Heart left ventricle (tissue), 16 donors: ENCODE measurements at places on chromosomes 3 and 15.
A peak's percentile ranks its signal among the peaks of the same experiment; 100 is the strongest.

GRCh38 chr3:13119471-13120220 is 46.4 kb upstream of the IQSEC1 start:
- DNase-seq, result no peak

DNA sequence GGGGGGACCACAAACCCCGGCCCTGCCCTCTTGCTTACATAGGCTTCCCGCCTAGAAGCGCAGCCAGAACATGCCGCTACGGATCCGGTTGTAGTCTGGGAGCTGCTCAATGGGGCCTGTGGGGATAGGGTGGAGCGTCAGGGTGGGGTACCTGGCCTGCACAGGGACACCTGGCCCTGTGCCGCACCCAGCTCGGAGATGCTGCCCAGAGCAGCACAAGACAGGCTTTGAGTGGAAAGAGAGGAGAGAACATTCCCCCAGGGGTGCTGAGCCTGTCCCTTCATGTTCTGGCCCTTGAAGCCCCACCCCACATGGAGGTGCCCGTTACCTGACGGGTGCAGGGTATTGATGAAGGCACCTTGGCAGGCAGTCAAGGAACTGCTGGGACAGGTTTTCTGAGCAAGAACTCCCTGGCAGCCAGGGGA is 4.0 kb upstream of the COL7A1 start:
- DNase-seq, result no peak

GRCh38 chr3:172155897-172156585 is 116.7 kb downstream of the FNDC3B start:
- DNase-seq, result no peak

DNA sequence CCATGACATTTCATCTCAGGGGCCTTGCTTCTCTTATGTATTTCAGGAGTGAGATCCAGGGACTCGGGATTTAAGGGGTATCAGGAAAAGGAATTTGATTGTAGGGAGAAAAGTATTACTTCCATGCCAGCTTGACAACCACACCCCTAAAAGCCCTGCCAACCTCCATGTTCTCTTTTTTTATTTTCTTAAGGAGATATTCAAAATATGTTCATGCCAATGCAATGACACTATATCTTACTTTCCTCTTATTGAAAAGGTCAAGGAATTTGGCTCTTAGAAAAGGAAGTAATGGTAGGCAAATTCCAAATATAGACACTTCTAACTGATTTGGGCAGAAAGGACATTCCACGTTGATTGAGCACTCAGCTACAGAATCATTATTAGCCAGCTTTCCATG is 407.5 kb upstream of the NECTIN3 start:
- no peak for DNase-seq

DNA sequence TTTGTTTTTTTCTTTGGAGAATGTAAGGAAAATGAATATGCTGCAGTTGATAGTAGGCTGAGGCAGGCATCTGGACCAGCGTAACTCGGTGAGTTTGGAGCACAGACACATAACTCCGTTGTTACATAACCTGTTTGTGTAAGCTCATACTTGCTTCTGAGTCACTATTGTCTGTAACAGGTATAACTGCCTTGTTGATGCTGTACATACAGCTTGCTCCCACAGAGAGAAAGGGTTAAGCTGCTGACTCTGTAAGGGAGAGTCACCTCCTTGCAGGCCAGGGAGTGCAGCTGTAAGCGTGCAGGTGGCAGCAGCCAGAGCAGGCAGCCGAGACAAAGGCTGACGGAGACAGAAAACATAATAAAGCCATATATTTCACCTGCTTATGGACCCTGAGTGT is 20.4 kb downstream of the RETNLB start:
- no peak for DNase-seq

GRCh38 chr15:39183164-39183881 is 397.6 kb upstream of the THBS1 start:
- no peak for DNase-seq

GRCh38 chr3:56610669-56611335 is 53.8 kb downstream of the CCDC66 start:
- DNase-seq, result peak; percentile 23

GRCh38 chr3:189325454-189325853 is 153.7 kb downstream of the TPRG1 start:
- no peak for DNase-seq

DNA sequence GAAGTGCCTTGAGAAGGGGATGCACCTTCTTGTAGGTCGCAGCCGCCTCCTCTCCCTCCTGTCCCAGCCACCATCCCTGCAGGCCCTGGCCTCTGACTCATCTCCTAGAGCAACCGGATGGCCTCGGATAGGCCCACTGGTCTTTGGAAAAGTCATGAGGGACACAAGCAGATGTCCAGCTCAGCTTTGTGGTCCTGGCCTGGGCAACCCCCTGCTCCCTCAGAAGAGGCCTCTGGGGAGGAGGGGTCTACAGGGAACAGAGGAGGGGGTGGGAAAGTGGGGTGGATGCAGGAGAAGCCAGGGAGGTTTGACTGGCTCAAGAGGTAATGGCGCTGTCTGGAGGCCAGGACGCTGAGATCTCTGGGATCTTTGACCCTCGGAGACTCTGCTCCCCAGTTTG is 259.2 kb upstream of the TLE3 start:
- DNase-seq, result no peak

DNA sequence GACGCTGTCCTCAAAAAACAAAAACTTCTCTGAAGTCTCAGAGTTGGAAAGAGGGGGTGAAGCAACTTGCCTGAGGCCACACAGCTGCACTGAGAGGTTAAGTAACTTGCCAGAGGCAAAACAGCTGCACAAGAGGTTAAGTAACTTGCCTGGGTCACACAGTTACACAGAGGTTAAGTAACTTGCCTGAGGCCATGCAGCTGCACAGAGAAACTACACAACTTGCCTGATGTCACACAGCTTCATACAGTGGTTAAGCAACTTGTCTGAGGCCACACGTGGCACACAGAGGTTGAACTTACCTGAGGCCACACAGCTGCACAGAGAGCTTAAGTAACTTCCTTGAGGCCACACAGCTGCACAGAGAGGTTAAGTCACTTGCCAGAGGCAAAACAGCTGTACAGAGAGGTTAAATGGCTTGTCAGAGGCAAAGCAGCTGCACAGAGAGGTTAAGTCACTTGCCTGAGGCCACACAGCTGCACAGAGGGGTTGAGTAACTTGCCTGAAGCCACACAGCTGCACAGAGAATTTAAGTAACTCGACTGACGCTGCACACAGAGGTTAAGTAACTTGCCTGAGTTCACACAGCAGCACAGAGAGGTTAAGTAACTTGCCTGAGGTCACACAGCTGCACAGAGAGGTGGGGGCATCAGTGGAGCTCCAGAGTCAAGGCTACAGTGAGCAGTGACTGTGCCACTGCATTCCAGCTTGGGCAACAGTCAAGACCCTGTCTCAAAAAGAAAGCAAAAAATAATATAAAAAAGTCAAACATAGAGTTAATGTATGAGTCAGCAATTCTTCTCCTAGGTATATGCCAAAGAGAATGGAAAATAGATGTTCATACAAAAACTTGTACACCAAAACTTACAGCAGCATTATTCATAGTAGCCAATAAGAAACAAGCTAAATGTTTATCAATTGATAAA is 12.0 kb upstream of the ACAD9 start:
- no peak for DNase-seq

GRCh38 chr3:25142609-25143355 is 285.3 kb upstream of the RARB start:
- no peak for DNase-seq

DNA sequence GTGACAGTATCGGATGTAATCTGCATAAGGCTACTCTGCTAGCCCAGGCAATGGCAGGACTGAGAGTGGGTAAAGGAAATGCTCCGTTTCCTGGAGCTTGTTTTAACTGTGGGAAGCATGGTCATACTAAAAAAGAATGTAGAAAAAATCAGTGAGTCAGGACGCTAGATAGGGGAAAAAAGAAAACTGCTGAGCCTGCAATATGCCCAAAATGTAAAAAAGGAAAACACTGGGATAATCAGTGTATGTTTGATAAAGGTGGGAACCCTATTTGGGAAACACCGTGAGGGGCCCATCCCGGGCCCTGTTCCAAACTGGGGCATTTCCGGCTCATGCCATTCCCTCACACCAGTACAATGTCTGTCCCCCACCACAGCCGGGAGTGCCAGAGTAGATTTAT is 775.8 kb downstream of the ZPLD1 start:
- no peak for DNase-seq

DNA sequence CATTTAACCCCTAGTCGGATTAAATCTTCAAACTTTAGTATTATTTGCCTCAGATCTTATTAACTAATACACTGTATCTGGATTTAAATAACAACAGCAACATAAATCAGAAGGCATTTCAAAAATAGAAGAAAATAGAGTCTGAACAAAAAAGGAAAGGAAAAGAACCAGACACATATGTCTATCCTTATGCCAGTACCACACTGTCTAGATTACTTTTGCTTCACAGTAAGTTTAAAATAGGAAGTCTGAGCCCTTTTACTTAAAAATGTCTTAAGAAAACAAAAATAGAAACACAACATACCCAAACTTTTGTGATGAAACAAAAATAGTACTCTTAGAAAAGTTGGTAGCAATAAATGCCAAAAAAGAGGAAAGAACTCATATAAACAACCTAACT is 1615.8 kb downstream of the SI start:
- DNase-seq, result no peak

DNA sequence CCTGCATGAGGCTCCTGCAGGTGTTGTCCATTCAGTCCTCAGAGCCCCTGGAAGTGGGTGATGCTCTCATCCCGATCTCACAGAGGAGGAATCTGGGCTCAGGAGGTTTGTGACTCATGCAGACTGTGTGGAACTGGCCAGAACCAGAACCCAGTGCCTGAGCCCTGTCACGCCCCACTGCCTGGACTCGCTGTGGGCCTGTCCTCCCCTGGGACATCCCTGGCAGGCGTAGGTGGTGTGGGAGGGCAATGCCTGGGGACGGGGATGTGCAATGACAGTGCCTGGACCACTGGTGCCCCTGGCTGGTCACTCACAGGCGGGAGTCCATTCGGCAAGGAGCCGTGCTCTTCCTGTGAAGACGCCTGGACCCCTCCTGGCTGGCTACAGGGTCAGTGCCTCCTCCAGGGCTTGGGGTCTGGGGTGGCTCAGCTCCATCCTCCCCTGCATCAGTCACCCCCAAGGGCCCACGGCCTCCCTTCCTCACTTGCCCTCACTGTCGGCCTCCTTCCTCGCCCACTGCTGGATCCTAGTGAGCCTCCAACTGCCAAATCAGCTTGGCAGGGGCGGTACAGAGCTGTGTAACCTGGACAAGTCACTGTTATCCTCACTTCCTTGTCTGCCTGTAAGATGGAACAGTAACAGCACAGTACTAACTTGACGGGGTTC is 14.9 kb downstream of the PSTPIP1 start:
- peak; percentile 15 for DNase-seq

DNA sequence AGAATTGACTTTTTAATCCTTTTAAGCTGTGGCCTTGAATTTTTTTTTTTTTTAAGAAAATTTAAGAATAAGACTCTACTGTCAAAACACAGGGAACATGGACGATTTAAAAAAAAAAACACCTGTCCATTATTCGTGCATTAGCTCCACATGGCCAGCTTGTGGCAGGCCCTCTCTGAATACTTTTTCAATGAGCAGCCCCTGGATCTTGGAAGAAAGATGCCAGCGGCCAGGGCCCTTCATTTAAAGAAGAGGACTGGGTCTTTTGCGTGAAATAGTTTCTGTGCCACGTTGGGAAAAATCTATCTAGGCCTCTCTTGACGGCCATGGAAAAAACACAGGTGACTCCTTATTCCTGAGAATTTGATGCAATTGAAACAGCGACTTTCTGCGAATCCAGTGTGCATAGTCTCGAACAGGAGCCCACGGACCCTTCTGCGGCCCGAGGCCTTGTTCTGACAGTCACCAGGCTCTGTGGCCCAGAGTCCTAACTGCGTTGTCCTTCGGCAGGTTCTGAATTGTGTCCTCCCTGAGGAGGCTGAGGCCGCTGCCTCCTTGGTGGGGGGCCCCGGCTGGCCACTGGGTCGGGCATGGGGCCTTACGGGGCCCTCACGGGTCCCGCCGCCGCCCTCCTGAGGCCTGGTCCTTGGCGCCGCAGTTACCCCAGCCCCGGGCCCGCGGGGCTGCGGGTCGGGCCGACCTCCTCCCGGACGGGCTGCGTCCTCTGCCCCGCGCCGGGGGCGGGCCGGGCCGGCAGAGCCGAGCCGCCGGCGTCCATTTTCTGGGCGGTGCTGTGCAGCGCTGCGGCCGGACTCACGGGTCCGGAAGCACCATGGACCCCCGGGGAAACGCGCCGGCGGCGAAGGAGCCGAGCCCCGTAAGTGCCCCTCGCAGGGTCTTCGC is 33.5 kb downstream of the ZBTB38 start:
- peak; percentile 57 for DNase-seq

GRCh38 chr15:84685304-84685703 is 27.3 kb upstream of the NMB start:
- DNase-seq, result peak; percentile 68

DNA sequence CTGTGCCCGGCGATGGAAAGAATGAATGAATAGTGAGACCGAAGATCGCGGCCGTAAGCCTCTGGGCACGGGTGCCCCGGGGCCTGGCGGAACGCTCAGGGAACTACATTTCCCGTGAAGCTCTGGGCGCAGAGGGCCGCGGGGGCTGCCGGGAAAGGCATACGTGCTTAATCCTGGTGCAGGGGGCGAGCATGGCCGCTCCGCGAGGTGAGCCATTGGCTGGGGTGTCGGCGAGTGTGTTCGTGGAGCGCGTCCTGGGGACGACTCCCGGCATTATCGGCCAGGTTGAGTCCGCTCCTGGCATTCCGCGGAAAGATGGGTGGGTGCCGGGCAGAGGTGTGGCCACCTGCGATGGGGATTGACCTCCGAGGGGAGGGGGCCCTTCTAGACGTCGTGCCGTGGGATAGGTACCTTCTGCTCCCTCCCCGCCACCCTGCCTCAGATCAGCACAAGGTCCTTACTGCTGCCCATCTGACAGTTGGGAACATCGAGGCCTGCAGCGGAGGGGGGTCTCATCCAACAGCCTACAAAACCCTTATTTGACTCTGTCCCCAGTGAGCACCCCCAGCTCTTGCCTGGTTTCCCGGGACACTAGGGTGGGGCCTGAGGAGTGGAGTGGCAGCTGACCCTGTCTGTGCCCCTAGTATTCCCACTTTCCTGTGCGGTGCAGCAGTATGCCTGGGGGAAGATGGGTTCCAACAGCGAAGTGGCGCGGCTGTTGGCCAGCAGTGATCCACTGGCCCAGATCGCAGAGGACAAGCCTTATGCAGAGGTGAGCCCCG is at the start of gene MPI:
Gene MPI (plus strand): TSS at position 160 of the 782 bp plus-strand sequence. CDS start 32 bp downstream, at position 192.
- DNase-seq, result peak; percentile 93

GRCh38 chr3:10883478-10884234 is 67.6 kb downstream of the SLC6A11 start:
- no peak for DNase-seq

- no peak for DNase-seq
These were observed 11.4 kb downstream of the LMOD3 start for GRCh38 chr3:69110941-69111546.

DNA sequence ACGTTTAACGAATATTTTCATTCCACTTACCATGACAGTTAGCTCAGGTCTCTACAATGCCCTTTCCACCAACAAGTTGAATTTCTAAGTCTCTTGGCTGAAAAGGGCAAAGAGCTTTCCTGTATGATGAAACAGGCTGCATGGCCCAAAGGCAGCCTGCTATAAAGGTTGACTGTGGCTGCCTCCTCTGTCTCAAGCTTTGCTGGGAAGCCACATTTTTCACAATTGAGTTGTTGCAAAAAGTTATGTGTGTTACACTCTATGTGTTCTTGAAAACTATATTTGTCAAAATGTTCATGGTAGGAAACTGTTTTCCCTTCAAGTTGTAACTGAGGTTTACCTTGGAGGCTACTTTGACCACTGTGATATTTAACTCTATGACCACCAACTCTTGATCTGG is 49.5 kb downstream of the DZIP1L start:
- DNase-seq, result no peak
